PC-3 (cell line): ENCODE measurements at places on chromosomes 13 and 19. TPM values are rescaled to one million over a fixed set of nuclear protein-coding genes. Genes with fewer than 3 reads are reported as not detected.
A peak's percentile ranks its signal among the peaks of the same experiment; 100 is the strongest.

GRCh38 chr13:112986470-112986869 lies 17.5 kb downstream of the MCF2L start:
- no peaks in the 10 kb centered on the region for H3K4me1 ChIP-seq
- no peak overlapping the region for H3K4me3 ChIP-seq
- DNase-seq, result no peak
- no peaks in the 10 kb centered on the region for H3K27me3 ChIP-seq

DNA sequence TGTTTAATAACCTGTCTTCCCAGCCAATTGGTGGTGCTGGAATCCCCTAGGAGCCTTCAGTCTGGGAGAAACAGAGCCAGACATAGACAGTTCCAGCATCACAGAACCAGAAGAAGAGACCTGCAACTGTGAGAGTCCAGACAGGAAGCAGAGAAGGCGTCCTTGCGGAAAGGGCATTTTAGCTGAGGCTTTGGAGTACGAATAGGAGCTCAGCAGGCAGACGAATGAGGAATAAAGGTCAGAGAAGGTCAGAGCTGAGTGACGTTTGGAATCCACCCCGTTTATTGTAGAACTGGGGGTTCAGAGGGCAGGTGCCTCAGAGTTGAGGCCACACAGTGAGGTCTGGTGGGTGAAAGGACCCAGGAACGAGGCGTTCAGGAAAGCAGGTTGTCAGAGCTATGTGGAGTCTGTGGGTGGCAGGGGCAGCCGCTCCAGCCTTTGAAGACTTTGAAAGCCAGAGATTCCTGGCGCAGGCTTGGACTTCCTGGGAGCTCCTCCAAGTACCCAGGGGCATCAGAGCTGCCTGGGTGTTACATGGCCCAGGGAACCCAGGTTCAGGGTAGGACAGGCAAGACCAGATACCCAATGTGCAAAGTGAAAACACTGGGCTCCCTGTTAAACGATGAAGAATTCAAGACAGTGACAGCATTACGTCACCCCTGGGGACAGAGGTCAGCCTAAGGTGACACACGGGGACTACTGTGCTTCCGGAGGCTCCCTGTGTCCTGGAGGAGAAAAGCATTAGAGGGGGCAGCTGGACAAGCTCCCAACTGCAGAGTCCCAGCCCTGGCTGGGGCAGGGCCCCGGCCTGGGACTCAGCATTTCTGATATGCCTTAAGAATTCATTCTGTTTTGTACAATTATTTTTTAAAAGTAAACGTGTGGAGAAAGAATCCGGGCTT lies 5.5 kb downstream of the ARRDC2 start:
- peaks cover 21% of the 10 kb centered on the region; the same call in 1 of the 2 replicates for H3K36me3 ChIP-seq
- peaks cover 13% of the 10 kb centered on the region for H3K4me1 ChIP-seq
- no peak for DNase-seq
- no peak overlapping the region for H3K27ac ChIP-seq

- DNase-seq, result no peak
- H3K27ac ChIP-seq, result no peak overlapping the region
- H3K36me3 ChIP-seq, result no peaks in the 10 kb centered on the region
- H3K4me3 ChIP-seq, result no peak overlapping the region
Measured at GRCh38 chr19:31804668-31805067, 455.4 kb upstream of the TSHZ3 start.

DNA sequence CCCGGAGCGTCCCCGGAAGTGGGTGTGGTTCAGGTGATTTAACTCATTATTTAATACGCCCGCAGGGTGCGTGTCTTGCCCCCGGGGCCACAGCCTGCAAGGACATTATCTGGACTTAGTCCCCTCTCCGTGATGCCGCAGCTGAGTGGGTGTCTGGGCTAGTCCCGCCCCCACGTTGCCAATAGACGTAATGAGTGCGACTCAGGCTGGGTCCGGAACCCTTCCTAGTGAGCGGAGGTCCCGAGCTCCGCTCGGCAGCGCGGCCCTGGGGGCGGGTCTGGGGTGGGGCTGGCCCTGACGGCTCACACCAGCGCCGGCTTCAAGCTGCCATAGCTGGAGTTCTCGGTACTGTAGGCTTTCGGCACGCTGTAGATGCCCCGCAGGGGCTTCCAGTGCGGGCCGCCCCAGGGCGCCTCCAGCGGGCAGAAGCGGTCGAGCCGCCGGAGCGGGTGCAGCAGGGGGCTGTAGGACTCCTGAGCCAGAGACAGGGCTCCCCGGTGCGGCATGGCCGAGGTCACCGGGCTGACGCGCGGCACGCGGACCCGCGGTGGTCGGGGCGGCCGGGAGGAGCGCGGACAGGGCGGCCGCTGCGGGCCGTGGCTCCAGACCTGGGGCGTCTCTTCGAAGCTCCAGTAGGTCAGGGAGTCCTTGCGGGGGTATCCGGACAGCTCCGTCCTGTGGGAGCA lies 918 bp upstream of the LHB start:
- H3K36me3 ChIP-seq, result no peaks in the 10 kb centered on the region
- peaks cover 10% of the 10 kb centered on the region; the same call in 1 of the 2 replicates for H3K4me1 ChIP-seq
- no peak overlapping the region for H3K27ac ChIP-seq

Gene LGALS7B
- not detected in 2 replicates for total RNA-seq

DNA sequence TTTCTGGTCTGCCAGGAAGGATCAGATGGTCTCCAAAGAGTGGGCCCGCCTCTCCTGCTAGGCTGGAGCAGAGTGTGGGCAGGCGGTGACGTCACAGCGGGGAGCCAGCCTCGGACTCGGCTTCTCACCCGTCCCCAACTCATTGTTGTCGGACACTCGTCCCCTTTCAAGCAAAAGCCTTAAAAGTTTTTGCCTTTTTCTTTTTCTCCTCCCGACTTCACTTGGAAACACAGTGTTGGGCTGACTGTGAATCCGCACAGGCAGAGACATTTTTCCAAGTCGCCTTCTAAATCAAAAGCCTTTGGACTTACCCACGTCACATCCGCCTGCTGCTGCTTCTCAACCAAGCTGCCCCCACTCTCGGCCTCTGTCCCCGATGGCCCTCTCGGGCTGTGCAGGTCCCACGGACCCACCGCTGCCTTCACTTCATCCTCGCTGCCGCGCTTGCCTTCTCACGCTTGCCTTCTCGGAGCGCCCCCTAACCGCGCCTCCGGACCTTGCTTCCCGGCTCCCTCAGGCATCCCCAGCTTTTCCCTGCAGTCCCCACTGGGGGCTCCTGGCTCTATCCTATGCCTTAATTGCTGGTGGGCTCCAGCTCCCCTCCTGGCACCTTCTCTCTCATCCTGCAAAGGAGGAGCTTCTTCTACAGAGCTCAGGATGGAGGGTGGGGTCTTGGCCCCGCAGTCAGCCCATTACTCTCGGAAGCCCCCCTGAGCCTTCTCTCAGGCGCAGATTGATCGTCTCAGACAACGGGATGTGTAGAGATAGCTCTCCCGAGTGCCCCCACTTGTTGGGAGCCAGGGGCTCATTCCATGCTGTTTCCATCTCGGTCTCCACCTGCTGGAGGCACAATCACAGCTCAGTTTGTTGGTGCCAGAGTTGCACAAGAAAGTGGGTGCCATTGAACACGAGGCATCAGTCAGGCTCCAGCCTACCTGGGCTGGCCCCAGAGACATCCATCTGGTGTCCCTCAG lies 3.9 kb upstream of the ZNF135 start:
- DNase-seq, result no peak
- no peak overlapping the region for H3K27ac ChIP-seq
- H3K27me3 ChIP-seq, result no peaks in the 10 kb centered on the region
- H3K4me1 ChIP-seq, result no peaks in the 10 kb centered on the region

DNA sequence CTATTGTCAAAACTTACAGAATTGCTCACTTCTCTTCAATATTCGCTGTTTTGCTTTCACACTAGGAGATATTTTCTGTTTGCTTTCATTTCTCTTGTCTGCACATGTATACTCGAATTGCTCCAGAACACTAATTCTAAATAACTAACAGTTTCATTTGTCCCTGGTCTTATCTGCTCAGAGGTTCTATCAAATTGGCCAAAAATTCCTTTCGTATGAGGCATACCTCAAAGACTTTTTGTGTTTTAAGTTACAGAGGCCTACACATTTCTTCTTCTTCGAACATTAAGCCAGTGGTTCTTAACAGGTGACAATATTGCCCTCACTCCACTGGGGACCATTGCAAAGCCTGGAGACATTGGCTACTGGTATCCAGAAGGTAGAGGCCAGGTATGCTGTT lies 1314.6 kb downstream of the EFNB2 start:
- no peak overlapping the region for H3K27ac ChIP-seq
- H3K27me3 ChIP-seq, result no peaks in the 10 kb centered on the region
- no peak overlapping the region for H3K4me3 ChIP-seq
- no peak for DNase-seq
- no peaks in the 10 kb centered on the region for H3K36me3 ChIP-seq
- no peaks in the 10 kb centered on the region for H3K4me1 ChIP-seq

DNA sequence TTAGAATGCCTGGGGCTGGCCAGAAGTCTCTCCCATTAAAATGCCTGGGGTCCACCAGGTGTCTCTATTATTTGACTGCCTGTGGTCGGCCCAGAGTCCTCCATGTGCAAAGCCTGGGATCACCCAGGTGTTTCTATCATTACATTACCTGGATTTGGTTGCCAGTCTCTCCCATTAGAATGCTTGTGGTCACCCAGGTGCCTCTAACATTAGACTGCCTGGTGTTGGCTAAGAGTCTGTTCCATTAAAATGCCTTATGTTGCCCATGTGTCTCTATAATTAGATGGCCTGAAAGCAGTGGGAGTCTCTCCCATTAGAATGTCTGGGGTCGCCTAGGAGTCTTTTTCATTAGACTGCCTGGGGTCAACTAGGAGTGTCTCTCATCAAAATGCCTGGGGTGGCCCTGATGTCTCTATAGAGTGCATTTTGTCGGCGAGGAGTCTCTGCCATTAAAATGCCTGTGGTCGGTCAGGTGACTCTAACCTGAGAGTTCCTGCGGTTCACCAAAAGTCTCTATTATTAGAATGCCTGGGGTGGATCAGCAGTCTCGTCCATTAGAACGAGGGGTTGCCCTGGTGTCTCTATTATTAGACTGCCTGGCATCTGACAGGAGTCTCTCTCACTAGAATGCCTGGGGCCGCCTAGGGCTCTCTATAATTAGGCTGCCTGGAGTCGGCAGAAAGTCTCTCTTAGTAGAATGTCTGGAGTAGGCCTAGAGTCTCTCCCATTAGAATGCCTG lies 1540.5 kb downstream of the UQCRFS1 start:
- no peaks in the 10 kb centered on the region for H3K4me1 ChIP-seq
- no peak overlapping the region for H3K4me3 ChIP-seq
- no peak overlapping the region for H3K27ac ChIP-seq
- H3K27me3 ChIP-seq, result no peaks in the 10 kb centered on the region

DNA sequence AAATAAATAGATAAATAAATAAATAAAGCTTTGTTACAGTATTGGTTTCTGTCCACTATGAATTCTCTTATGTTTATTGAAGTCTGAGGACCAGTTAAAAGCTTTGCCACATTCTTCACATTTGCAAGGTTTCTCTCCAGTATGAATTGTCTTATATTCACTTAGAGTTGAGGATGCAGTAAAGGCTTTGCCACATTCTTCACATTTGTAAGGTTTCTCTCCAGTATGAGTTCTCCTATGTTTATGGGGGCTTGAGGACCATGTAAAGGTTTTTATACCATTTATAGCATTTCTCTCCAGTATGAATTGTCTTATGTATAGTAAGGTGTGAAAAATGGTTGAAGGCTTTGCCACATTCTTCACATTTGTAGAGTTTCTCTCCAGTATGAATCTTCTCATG lies 168.3 kb downstream of the ZNF737 start:
- no peak overlapping the region for H3K4me3 ChIP-seq
- H3K4me1 ChIP-seq, result no peaks in the 10 kb centered on the region
- peaks cover 5% of the 10 kb centered on the region; the same call in 1 of the 2 replicates for H3K36me3 ChIP-seq
- H3K27ac ChIP-seq, result no peak overlapping the region

GRCh38 chr19:50906217-50906616 lies 5.0 kb downstream of the KLK4 start:
- peak; percentile 73 for DNase-seq
- H3K27ac ChIP-seq, result no peak overlapping the region
- no peaks in the 10 kb centered on the region; the same call in 1 of the 2 replicates for H3K4me1 ChIP-seq
- no peaks in the 10 kb centered on the region for H3K36me3 ChIP-seq

GRCh38 chr19:19654441-19654840 lies 9.0 kb downstream of the ATP13A1 start:
- no peak for DNase-seq
- no peak overlapping the region for H3K4me3 ChIP-seq
- H3K27me3 ChIP-seq, result no peaks in the 10 kb centered on the region
- H3K4me1 ChIP-seq, result no peaks in the 10 kb centered on the region
- H3K36me3 ChIP-seq, result peaks cover 75% of the 10 kb centered on the region
